ENCODE measurements at places on chromosomes 6 and 20. TPM values are rescaled to one million over a fixed set of nuclear protein-coding genes. Genes with fewer than 3 reads are reported as not detected.

KCNG1 gene
- 7.9 TPM for polyA plus RNA-seq

ENPP5 gene
- polyA plus RNA-seq: 18.7 TPM

MARCKS gene
- polyA plus RNA-seq: 270 TPM

GRCh38 chr20:45008521-45009049, 42.3 kb downstream of the STK4 start:
- no peak for DNase-seq
